ENCODE measurements at places on chromosomes 5 and 9.

DNA sequence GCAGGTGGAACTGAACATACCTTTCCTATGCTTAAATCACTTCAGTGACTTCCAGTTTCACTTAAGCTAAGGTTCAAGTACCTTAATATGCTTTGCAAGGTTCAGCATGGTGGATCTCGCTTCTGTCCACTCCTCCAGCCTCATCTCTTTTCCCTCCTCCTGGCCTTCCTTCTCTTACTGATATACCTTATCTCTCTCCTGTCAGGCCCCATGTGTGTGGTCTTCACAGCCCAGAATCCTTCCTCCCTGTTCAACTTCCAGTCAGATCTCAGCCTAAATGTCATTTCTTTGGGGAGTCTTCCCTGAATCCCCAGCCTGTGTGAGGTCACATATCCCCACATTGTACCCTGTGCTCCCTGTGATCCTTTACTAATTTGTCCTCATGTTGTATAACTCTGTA is 87.7 kb downstream of the ANGPTL2 start:
- DNase-seq: no peak

GRCh38 chr9:95645992-95646391 is 129.2 kb upstream of the PTCH1 start:
- no peak for DNase-seq

DNA sequence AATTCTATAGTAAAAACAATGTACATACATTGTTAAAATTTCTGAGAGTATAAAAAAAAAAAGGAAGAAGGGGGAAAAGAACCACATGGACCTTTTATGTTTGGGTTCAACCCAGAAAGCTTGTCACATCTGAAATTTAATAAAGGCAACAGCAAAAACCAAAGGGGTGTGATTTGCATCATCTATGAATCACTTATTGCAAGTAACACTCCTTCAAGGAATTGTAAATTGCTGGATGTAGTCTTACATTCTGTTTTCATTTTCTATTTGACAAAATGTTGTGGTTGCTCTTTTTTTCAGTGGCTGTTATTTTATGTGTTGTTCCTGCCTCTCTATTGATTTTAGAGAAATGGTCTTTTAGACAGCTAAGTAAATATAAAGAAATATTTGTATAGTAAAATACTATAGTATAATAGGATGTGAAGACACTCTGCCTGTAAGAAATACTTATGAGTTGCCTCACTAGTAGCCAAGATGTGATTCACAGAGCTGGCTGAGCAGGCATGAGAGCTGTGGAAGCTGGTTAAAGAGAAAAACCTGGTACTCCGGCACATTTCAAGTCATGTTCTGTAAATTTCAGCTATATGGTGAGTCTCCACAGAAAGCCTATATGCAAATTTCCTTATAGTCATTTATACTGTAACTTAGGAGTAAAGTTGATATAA is 131.1 kb upstream of the CNTLN start:
- no peak for DNase-seq

- no peak for DNase-seq
Measured at GRCh38 chr5:149024943-149025342, 37.9 kb downstream of the SH3TC2 start.

GRCh38 chr5:150434464-150434863 is 15.1 kb downstream of the RPS14 start:
- DNase-seq: peak; percentile 78

GRCh38 chr5:57082441-57083067 is 91.3 kb upstream of the GPBP1 start:
- DNase-seq: no peak

DNA sequence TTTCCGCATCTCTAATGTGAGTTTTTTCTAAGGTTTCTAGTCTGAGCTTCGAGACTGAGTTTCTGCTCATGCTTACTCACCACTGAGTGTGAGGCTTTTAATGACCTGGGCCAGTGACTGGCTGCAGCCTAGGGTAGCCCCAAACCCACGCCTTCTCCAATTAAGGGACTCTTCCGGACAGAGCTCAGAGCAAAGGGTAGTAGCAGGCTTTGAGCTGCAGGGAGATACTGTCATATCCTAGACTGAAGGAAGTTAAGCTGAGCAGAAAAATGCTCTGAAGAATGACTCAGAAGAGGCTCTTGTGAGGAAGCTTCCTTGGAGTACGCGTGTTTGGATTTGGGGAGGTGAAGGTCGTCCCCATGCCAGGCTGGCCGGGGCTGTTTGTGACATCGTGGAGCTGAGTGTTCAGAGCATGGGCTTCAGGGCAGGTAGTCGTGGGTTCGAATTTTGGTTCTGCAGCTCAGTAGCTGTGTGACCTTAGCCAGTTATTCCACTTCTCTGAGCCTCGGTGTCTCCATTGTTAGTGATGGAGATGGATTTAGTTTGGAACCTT is 3.5 kb downstream of the USP20 start:
- DNase-seq: peak; percentile 68

DNA sequence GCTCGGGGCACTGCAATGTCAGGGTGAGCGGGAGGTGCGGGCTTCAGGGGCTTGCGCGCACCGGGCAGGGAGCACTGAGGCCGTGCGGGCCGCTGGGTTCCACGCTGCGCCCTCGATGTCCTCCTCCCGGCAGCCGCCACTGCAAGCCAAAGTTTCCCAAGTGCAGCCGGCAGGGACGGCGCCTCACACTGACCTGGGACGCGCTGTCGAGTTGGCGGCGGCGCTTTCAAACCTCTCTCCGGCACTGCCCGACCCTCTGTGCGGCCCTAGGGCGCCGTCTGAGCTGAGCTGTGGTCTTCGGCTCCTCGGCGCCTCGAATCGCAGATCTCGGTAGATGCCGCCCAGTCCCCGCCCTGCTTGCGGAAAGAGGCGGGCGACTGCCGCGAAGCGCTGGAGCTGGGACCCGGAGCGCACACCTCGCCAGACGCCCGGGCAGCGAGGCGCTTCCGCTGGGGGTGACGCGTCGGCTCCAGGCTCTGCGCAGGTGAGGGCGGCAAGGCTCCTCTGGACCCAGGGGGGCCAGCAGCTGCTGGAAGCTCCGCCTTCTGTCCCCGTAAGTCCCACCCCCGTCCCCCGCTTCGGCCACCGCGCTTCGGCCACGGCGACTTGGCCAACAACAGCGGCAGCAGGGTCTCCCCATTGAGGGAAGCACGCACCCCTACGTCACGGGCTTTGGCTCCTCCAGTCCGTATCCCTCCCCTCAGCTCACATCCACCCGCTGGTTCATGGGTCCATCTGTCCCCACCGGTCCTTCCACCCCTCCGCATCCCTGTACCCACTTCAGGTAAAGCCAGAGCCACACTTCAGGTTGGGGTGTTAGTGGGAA is at the start of gene ANKRD34B:
TSS of gene ANKRD34B (minus strand) at position 320 of the 826 bp plus-strand sequence. CDS start 10,261 bp downstream, outside the sequence.
- DNase-seq: no peak

- DNase-seq: no peak
Measured at GRCh38 chr9:114396558-114397218, 8.9 kb upstream of the AKNA start.

GRCh38 chr9:1837453-1838084 is 177.6 kb upstream of the SMARCA2 start:
- no peak for DNase-seq

DNA sequence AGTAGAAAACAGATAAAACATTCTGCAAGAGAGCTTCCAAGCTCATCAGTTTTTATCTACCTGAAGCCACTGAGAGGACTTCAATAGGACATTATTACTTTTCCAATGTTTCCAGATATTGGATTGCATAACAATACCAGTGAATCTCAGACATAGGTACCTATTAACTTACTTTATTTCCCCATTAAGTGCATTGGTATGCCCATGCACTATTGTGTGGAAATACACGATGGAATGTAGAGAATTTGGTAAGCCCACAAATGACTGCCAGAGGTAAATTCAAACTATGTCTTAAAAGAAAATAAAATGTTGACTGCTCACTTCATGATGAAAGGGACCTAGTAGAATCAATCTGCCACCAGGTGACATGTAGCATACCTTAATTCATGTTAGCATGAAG is 48.1 kb upstream of the PRR16 start:
- DNase-seq: no peak

DNA sequence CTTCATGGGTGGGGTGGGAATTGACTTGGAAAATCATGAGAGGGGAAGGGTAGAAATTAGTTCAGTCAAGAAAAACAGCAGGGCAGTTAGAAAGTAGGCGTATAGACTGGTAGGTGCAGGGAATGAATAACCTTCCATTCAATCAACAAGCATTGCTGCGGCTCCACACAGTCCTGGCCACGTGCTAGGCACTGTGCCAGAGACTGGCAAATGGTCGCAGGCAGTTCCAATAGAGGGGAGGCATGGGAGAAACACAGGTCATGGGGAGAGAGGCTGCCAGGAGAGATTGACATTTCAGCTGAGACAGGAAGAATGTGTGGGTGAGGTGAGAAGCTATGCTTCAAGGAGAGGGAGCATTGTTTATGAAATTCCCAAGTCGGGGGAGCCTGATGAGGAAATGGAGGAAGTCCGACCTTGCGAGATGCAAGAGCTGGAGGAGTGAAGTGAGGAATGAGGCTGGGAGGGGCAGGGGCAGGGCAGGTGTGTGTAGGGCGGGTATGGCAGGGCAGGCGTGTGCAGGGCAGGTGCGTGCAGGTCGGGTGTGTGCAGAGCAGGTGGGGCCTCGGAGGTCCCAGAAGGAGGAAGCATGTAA is 54.4 kb upstream of the PPARGC1B start:
- no peak for DNase-seq

GRCh38 chr9:35736201-35736633 is 3.8 kb downstream of the CREB3 start:
- DNase-seq: peak; percentile 48

GRCh38 chr5:161625673-161626072 is 59.8 kb upstream of the GABRA6 start:
- DNase-seq: no peak

DNA sequence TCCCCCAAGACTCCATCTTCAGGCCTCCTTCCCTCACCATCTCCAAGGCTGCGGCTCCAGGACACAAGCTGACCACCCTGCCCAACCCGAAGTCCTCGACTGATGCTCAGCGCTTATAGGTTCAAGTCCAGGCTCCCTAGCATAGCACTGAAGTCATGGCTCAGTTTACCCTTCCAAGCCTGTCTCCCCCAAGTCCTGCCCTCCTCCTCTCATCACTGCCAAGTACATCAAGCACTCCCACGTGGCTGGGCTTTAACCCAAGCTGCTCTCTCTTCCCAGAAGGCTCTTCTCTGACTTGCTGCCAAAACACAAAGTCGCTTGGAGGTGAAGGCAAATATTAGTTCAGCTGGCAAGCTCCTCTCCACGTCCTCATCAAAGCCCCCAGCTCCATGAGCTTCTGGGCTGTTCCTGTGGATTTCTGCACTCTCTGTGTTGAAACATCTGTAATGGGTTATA is 22.1 kb upstream of the MARCHF6 start:
- DNase-seq: no peak

DNA sequence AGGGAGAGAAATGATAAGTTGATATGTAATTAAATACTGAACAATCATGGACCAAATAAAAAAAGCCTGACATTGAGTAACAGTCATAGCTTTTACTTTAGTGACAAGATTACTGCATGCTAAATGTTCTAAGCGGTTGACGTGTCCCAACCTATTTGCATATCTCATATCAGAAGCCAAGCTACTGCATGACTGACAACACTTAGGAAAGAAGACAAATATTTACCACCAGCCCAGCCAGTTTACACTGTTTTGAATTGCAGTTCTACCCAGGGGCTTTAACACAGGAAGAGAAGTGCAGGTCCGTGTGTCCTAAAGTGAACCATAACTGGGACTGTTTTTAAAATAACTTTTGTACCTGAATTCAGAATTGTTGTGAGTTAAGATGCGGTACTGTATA is 219.9 kb downstream of the PRDM9 start:
- DNase-seq: no peak

- DNase-seq: no peak
Measured at GRCh38 chr9:13291718-13292117, 12.2 kb upstream of the MPDZ start.

GRCh38 chr5:150235500-150235854 is 45.6 kb downstream of the SLC6A7 start:
- no peak for DNase-seq

DNA sequence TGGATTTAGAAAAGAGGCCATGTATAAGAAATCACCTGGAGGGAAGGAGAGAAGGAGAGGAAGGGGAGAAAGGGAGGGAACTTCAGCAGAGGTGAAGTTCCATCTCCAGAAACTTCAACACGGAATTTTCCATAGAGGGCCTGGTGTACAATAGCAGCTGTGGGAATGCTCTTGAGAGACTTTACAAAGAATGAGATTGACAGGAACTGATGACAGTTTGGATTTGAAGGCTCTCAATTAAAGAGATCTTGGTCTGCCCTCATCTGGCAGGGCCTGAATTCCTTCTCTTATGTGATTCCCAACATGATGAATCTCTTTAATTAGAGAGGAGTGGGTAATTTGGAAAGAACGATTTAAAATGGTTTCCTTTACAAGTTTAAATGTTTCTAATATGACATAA is 143.5 kb downstream of the MLLT3 start:
- DNase-seq: no peak

DNA sequence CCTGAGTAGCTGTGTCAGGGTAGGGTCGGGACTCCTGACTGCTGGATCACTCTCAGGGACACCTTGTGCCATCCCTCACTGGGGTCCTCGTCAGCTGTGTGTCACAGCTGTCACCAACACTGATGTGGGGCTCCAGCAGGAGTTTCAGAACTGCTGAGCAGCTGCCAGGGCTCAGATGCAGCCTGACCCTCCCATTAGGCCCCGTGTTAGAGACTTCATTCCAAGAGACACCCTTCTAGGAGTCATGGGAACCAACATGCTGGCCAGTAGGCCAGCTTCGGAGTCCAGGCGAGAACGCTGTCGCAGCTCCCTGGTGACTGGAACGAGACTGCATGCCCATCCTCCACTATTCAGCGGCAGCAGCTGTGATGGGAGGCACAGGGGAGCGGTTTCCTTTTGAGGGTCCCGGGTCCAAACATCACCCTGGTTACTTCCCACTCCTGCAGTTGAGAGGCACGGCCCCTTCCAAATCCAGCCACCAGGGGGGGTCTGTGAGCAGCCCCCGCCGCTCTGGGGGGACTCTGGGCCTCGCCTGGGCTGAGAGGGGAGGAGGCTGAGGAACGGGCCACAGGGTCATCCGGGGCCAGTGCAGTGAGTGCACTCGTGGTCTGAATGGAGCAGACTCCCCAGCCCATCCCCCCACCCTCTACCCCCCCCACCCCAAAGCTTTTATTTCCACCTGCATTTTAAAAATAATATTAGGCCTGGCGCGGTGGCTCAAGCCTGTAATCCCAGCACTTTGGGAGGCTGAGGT is 12.6 kb upstream of the TCF7 start:
- peak; percentile 78 for DNase-seq

All from H54 (cell line).